ENCODE measurements at places on chromosomes 3 and 15.

DNA sequence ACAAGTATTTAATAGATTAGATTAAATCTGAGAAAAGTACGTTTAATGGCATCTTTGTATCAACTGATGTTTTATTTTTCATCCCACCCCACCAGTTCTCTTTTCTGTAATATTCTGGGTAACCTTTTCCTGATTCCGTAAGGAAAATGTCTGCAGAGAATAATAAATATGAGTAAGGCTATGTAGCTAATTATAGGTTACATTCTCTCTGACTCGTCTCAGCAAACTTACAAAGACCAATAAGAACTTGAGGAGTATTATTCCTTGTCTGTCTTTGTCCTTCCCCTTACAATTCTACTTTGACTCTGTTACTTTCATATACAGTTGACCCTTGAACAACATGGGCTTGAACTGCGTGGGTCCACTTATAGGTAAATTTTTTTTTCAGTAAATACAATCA is 12.1 kb downstream of the SNAP23 start:
- DNase-seq = no peak

- DNase-seq = no peak
These were observed 98.9 kb upstream of the SLC6A6 start for GRCh38 chr3:14303336-14304100.

DNA sequence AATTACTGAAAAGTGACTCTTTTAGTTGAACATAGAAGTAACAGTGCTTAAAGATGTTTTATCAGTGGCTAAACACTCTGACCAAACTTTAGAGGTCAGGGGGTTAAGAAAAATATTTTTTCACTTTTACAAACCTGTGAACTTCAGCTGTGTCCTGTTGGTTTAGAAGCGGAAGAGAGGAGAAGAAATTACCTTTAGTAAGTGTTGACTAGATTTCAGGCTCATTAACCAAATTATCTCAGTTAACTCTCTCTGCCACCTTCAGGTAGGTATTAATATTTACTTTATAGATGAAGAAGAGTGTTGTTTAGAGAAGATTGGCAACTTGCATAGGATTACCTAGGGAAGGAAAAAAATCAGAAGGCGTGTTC is 151.9 kb upstream of the CMC1 start:
- no peak for DNase-seq

- DNase-seq = no peak
These were observed 64.9 kb downstream of the MEF2A start for GRCh38 chr15:99630607-99631131.

GRCh38 chr15:100879061-100879463 is 569 bp upstream of the ALDH1A3 start:
- no peak for DNase-seq

GRCh38 chr15:27124287-27124871 is 153.4 kb downstream of the GABRG3 start:
- no peak for DNase-seq

DNA sequence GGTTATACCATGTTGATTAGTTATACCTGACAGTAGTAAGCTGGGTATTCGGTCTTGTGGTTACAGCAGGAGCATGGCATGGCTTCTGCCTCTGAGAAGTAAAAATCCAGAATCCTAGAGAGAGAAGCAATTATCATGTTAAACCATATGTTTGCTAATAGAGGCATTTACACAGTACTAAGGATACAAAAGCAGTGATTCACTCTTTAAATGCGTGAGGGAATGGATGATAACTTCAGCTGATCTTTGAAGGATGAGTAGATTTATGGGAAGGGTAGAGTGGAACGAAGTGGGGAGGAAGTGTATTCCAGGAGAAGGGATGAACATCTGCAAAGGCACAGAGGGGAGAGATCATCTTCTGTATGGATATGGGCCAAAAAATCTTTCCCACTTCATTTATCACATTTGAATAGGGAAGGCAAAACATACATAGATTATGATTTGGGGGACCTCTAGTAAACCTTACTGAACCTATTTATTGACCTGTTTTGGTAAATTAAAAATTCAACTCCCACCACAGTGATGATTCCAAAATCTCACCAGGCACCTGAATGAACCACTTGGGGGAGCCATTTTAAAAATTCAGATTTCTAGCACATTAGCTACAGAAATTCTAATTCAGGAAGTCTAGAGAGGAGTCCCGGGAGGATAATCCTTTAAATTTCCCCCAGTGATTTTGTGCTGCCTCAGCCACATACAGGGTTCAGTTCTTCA is 35.1 kb downstream of the IGSF10 start:
- DNase-seq = no peak

GRCh38 chr15:31016446-31016915 is 25.1 kb upstream of the MTMR10 start:
- DNase-seq = no peak

- no peak for DNase-seq
These were observed 8.5 kb downstream of the TBC1D2B start for GRCh38 chr15:78069052-78069414.

DNA sequence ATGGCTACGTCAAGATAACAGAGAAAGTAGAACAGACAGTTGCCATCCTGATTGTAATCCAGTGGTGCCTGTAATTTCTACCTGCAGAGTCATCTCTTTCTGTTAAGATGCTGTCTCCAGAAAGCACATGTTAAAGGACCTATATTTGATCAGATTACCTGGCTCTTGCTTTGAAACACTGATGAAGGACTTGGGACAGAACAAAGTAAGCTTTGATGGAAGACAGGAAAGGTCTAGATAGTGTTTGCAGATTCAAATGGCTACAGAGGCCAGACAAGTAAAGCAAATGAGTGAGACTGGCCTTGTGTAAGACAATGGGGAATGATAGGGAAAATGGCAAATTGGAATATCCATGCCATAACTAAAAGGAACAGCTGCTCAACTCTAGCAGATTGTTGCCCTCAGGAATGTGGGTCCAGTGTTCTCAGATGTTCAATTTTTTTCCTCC is 1.8 kb upstream of the GSK3B start:
- no peak for DNase-seq
